ENCODE measurements at places on chromosomes 16 and 17. TPM values are rescaled to one million over a fixed set of nuclear protein-coding genes. Genes with fewer than 3 reads are reported as not detected.

The NLRC3 gene
- total RNA-seq, result 2.0 TPM

DNA sequence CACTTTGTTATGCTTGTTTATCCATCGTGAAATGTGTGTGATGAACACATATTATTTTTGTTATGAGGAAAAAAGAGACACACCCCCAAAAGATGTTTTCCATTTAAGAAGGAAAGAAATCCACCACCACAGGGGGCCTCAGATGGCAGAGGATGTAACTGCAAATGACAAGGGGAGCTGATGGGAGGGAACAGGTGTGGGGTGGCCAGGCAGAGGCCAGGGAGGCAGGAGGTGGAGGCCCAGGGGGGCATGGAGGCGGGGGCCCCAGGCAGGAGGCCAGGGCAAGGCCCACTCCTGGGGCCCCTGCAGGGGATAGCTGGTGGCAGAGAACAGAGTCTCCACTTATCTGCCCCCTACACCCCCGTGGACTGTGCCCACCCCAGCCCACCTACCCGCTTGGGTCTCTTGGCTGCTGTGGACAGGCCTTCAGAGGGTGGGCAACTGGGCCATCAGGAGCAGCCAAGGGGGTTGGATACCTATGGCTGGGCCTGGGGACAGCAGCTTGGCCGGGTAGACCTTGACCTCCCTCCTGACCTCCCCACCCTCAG lies 28.0 kb downstream of the PPL start:
- DNase-seq, result no peak

The NEURL4 gene
- total RNA-seq, result 30.2 TPM

- peak; percentile 93 for DNase-seq
These were observed at the start of gene RHOT2 for GRCh38 chr16:667780-668518. Gene RHOT2, plus strand, starts transcription at chr16:668132. Its CDS starts 68 bp downstream, at chr16:668200.

DNA sequence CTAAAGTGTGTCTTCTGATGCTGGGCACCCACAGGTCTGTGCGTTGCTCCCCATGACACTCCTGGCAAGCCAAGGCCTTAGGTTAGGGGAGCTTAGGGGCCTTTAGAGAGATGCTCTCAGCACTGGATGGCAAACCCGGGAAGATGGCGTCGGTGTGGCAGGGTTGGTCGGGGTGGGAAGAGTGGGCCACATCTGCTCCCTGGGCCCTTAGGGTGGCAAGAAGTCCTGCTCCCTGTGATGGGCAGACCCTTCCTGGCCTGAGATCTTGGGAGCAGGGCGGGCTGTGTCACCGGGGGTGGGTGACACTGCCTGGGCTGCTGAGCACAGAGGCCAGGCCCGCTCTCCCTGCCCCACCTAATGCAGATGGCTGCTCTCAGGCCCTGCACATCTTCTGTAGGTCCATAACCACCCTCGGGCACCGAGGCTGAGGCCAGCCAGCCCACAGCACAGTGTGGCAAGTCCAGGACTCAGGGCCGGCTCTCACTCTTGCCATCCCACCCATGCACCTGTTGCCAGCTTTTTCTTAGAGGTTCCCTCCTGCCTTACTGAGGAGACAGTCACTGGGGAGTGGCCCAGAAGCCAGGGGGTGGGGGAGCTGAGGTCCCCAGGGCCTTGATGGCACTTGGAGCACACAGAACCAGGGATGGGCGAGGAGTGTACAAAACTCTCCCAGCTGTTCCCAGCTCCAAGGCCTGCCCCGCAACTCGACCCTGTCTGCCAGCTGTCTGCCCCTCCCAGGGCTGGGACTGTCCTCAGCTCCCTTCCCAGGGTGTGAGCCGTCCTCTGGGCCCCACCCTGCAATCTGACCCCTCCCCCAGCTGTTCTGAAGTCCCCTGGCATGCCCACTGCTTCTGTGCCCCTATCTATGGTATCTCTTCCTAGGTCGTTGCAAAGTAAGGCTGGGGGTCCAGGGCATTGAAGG lies 4.4 kb upstream of the MTSS2 start:
- DNase-seq, result peak; percentile 71

The SPATA2L gene
- total RNA-seq, result 18.4 TPM

DNA sequence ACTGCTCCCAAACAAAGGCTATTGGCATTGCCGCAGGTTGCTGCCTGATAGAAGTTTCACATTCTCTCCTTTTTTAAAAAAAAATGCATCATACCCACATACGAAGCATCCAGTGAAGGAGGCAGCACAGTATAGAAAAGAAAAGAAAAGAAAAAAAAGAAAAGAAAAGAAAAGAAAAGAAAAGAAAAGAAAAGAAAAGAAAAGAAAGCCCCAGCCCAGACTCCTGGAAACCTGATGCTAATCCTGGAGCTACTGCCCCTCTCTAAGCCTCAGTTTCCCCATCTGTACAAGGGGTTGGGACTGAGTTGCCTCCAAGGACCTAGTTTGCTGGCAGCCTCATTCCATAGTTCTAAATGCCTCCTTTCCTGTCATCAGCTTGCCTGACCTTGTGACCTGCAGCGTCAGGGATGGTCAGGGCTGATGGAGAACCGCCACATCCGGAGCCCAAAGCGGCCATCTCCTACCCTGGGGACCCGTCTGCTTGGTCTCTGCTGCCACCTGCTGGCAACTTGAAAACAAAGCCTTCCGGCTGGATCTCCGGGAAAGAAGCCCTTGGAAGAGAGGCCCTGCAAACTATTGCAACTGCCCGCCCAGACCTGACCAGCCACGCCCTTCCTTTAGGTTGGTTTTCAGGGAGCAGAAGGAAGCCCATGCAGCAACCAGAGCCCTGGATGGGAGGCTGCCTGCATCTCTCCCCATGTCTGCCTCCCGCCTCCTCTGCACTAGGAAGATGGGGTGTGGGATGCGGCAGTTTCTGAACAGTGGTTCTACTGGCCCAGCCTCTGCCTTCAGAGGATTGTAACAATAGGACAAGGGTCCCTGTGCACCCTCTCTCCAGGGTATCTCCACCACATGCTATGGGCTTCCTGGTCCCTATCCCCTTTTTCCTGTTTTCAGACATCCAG lies 13.0 kb downstream of the AIPL1 start:
- peak; percentile 80 for DNase-seq

DNA sequence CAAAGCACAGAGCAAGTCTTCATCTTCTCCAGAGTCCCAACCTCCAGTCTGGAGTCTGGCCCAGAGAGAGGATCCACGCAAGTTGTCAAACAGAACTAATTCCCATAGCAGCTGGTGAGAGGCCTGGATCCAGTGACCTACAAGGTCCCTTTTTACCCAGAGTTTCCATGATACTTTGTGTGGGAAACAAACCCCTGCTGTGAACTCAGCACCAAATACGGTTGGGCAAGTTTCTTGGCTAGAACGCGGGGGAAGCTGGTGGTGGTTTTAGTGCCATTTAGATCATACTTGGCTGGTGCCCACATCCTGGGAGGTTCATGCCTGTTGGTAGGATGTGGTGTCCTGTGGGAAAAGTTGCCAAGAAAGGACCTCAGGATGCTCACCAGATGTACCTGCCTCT lies 18.1 kb downstream of the TMC7 start:
- DNase-seq, result no peak

The SEC14L5 gene
- 1.8 TPM for total RNA-seq

GRCh38 chr17:1813088-1813487 lies 16.6 kb downstream of the SMYD4 start:
- DNase-seq, result no peak

The CDH16 gene
- 1.8 TPM for total RNA-seq

GRCh38 chr16:8589057-8589899 lies 1.0 kb downstream of the TMEM114 start:
- DNase-seq, result no peak

DNA sequence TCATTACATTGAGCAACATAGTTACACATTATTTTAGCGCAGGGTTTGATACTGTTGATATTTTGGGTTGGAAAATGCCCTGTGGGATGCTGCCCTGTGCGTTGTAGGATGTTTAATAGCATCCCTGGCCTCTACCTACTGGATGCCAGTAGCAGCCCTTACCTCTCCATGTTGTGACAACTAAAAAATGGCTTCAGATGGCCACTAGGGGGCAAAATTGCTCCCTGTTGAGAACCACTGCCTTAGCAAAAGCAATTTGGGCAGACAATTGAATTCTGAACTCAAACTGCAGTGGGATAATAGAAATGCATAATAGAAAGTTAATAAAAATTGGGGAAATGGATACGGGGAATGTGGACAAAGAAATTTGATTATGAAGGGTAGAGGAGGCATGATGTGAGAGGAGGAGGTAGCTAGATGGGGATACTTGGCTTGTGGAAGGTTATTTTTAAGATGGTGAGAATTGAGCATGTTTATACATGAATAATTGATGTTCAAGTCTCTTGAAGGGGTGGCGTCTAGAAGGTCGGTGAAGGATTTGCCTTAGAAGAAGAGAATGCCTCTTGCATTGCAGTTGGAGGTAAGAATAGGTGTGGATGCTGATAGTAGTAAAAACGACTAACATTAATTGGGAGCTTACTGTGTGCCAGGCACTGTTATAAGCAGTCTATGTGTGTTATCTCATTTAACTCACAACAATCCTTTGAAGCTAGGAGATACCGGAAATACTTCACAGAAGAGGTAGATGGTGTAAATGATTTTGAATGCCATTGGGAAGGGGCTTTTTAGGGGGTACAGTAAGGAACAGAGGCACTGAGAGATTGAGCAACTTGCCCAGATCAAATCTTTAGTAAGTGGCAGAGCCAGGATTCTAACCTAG lies 19.0 kb downstream of the HEATR9 start:
- peak; percentile 61 for DNase-seq

GRCh38 chr17:11852912-11853311 lies 144.4 kb downstream of the ZNF18 start:
- DNase-seq, result no peak

- DNase-seq, result no peak
These were observed 42.9 kb upstream of the NFAT5 start for GRCh38 chr16:69522732-69523404.

GRCh38 chr17:28725660-28726225 lies 290 bp downstream of the TLCD1 start:
- peak; percentile 79 for DNase-seq

GRCh38 chr17:40938981-40939380 lies 1.5 kb upstream of the KRT23 start:
- DNase-seq, result no peak

The PTGES3L gene
- total RNA-seq, result 1.5 TPM

DNA sequence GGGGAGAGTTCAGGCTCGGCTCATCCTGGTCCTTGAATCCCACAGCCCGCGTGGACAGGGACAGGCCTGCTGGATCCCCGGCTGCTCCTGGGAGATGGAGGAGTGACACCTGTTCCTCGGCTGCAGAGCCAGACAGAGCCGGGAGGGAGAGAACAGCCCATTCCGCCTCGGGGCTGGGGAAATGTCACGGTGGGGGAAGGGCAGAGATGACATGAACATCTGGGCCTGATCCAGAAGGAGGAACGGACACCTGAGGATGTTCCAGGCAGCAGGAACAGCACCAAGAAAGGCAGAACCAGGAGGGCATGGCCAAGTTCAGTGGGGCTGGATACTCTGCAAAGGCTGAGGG lies 2.1 kb downstream of the ZNF764 start:
- DNase-seq, result peak; percentile 50

DNA sequence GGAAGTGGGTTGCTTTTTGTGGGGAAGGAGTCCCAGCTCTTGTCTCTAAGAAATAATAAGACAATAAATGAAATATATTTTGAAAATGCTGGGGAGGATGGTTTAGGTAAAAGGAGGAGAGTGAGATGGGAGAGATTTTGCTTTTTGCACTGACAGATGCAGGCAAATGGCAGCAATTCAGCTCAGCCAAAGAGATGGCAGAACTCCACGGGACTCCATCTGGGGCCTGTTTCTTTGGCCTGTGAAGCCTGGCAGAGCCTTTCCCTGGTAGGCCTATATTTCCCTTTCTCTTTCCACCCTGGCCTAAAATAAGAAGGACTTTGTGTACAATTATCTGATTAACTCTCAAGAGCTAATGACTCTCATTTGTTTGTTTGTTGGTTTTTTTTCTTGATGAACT lies 1525.1 kb downstream of the CDH11 start:
- no peak for DNase-seq

The TAC4 gene
- not detected for total RNA-seq

- no peak for DNase-seq
These were observed 5.7 kb upstream of the MPRIP start for GRCh38 chr17:17036524-17036998.

The MSRB1 gene
- 61.2 TPM for total RNA-seq

- no peak for DNase-seq
These were observed 430.4 kb upstream of the CDH5 start for GRCh38 chr16:65936096-65936495.

- no peak for DNase-seq
These were observed 28.8 kb downstream of the POLR2A start for GRCh38 chr17:7512824-7513540.

GRCh38 chr16:57734308-57734924 lies 1.2 kb upstream of the KATNB1 start:
- DNase-seq, result no peak

The CX3CL1 gene
- total RNA-seq, result 1.8 TPM

DNA sequence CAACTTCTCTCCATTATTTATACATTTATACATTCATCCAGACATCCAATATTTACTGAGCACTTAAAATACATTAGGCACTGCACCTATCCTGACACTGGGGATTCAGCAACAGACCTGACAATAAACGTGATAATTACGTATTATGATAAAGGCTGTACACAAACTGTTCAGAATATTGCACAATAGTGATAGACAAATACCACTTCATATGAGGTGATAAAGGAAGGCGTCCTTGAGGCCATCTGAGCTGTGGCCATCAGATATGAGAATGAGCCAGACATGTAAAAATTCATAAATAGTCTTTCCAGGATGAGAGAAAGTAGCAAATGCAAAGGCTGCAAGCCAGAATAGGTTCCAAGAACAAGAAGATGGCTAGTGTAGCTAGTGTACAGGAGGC lies 8.6 kb downstream of the USP32 start:
- no peak for DNase-seq

DNA sequence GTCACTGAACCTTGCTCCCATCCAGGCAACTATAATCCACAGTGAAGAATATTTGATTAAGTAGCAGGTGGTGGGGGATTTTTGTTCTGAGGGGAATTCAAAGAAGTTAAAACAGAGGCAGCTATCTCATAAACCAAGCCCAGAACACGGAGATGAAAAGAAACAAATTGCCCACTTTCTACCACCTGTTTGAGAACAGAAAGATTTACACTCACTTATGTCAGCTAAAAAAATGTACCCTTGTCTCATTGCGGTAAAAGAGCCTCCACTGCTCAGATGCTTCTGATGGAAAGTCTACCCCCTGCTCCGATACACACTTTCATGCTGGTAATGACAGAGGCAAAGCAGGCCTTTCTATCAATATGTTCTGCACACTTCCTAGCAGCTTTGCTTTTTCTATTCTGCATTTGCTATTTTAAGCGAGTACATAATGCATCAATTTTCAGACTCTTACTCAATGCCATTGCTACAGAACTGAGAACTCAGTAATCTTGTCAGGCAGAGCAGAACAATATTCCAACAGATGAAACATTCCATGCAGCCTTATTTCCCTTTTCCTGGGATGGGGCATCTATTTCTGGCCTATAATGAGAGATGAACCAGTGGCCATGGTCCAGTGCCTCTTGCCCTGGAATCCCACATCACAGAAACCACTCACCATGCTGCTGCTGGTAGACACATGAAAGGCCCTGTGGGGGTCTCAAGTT lies 29.0 kb downstream of the CDK5R1 start:
- no peak for DNase-seq

GRCh38 chr17:53093391-53093790 lies 729.3 kb upstream of the KIF2B start:
- DNase-seq, result no peak

The C17orf113 gene
- 1.2 TPM for total RNA-seq

Data from colonic mucosa (tissue), 4 donors.